ENCODE measurements at places on chromosomes 12 and 14.
A peak's percentile ranks its signal among the peaks of the same experiment; 100 is the strongest.

DNA sequence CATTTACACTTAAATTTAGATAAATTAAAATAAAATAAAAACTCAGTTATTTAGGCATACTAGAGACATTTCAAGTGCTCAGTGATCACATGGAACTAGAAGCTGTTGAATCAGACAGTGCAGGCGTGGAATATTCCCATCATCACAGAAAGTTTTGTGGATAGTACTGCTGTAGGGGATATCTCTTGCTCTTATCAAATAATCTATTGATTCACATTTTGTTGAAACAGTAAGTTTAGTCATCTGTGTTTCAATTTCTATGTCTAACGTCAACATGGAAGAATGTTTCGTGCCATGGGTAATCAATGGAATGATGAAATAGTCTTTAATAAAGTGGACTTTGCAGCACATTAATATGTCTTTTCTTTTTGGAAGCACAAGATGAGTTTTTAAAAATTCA is 108.6 kb downstream of the PAH start:
- H3K27ac ChIP-seq, result no peak overlapping the region
- H3K27me3 ChIP-seq, result peaks cover 5% of the 10 kb centered on the region
- H3K4me3 ChIP-seq, result no peak overlapping the region
- no peak for DNase-seq
- no peaks in the 10 kb centered on the region for H3K36me3 ChIP-seq

DNA sequence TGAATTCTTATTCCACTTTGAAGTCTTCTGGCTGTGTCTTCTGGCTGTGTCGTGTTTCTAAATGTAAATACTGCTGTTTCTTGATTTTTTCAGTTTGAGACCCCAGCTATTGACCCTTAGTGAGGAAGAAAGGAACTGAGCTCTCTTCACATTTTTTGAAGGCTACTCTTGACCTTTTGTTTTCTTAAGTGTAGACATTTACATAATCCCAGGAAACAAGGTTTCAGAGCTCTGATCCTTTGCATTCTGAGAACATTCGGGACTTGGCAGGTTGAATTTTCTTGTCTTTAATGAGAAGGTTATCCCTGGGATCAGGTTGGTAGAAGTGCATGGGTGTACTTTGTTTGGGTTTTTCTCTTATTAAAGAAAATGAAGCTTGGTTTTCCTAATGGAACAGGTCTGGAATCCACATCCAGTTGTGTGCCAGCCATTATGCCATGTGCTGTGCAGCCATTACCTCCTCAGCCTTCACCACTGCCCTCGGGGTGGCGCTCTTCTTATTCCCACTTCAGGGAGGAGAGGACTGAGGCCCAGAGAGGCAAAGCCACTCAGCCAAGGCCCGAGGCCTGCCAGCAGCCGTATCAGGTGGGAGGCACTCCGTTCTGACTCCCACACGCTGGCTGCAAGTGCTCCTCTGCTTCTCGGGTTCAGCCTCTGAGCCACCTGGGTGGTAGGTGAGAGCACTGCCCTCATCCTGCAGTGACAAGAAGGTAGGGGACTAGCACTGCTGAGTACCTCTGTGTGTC is 120.9 kb downstream of the BEGAIN start:
- no peaks in the 10 kb centered on the region for H3K27me3 ChIP-seq
- no peak overlapping the region for H3K4me3 ChIP-seq
- peak; percentile 86 for DNase-seq
- no peak overlapping the region for H3K27ac ChIP-seq
- H3K36me3 ChIP-seq, result no peaks in the 10 kb centered on the region
- peaks cover 2% of the 10 kb centered on the region for H3K4me1 ChIP-seq

DNA sequence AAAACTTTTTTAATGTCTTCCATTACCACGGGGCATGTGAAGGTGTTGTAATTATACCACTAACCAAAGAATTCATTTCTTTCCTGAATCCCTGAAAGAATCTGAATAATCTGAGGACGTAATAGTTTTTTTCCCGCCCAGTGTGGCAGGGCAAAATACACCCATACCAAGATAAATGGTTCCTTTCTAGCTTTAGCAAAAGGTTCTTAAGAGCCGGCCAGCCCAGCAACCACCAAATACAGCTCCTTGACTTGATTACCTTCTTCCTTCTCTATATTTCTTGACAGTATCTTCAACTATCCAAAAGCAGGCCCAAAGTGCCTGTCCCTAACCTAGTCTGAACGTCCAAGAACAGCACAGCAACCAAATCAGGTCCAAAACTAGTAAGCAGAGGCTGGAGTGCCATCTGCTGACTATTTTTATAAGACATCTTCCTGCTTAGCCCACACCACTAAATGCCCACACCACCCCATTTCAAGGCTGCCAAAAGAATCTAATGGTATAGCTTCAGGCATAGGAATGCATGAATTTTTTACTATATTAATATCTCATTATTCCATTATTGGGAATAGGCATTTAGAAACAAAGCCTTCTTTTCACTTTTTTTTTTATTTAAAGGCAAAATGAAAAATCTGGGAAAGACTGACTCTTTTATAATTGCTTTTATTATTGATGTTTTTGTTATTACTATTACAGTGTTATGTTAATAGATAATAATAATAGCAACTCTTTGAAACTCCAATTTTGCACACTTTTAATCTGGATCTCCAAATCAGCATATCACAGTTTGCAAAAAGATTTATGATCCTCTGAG is 524.4 kb downstream of the MED13L start:
- peaks cover 7% of the 10 kb centered on the region for H3K27me3 ChIP-seq
- no peak overlapping the region for H3K4me3 ChIP-seq
- no peaks in the 10 kb centered on the region for H3K36me3 ChIP-seq
- no peaks in the 10 kb centered on the region for H3K4me1 ChIP-seq
- no peak overlapping the region for H3K27ac ChIP-seq
- DNase-seq, result peak; percentile 78

GRCh38 chr12:6998715-6999451 is 19.4 kb downstream of the LPCAT3 start:
- peaks cover 13% of the 10 kb centered on the region for H3K36me3 ChIP-seq
- DNase-seq, result no peak
- H3K4me3 ChIP-seq, result peak overlapping the region; percentile 21
- H3K4me1 ChIP-seq, result peaks cover 9% of the 10 kb centered on the region

DNA sequence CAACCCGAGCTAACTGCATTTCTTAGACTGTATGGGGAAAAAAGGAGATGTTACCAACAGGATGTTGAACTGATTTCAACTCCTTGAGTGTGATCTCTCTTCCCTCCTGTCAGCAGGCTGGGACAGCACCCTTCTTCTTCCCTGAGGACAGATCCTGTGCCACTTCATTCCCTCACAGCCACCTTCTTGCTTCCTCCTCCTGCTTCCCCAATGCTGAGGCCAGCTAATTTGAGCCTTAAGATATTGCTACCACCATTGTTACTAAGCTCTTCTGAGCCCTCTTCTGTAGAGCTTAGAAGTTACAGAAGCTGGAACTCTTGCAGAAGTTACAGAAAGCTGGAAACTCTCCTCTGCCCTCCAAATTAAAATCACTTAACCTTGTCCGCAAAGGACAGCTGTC is 88.8 kb downstream of the SPTSSA start:
- H3K27ac ChIP-seq, result no peak overlapping the region
- no peak for DNase-seq
- no peaks in the 10 kb centered on the region for H3K36me3 ChIP-seq
- H3K27me3 ChIP-seq, result no peaks in the 10 kb centered on the region
- H3K4me3 ChIP-seq, result no peak overlapping the region
- no peaks in the 10 kb centered on the region for H3K4me1 ChIP-seq

DNA sequence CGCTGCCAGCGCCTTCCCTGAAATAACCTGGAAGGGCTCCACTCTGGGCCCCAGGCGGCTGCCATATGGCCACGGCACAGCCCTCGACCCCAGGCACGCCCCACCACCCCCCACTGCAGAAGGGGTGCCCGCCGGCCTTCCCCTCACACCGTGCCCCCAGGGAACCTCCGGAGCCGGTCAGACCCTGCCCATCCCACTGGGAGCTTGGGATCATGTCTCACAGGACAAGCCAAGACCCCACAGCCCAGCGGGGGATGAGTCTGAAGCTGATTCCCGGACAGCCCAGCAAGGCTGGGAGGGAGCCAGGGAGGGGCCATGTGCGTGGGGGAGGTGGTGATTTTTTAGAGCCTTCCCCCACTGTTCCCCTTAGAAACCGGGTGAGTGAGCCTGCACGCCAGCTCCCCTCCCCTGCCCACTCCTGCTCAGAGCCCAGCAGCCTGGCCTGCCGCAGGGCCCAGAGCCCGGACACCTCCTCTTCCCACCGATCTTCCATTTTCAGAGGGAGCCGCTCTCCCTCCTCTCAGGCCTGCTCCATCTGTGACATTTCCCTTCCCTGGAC is 1.4 kb downstream of the RIMBP2 start:
- H3K4me1 ChIP-seq, result peaks cover 2% of the 10 kb centered on the region
- H3K27me3 ChIP-seq, result peaks cover 59% of the 10 kb centered on the region
- peak overlapping the region; percentile 73 for H3K27ac ChIP-seq
- peak overlapping the region; percentile 89 for H3K4me3 ChIP-seq

DNA sequence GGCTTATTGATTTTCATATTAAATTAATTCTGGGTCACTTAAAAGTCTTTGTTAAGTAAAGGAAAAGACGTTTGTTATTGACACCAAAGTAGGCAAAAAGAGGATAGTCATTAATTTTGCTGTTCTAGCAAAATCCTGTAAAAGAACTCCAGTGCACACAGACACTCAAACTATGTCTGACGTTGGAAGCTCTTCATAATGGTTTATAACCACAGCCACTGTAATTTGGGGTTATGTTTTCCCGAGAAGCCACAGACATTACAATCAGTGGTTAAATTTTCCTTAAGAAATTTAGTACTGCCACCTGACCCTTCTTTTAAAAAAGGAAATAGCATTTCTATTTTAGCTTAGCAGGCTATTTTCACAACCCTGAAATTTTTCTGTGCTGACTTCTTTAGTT is 267.5 kb downstream of the CCDC91 start:
- H3K4me1 ChIP-seq, result no peaks in the 10 kb centered on the region
- no peaks in the 10 kb centered on the region for H3K36me3 ChIP-seq
- H3K27ac ChIP-seq, result no peak overlapping the region
- no peak for DNase-seq
- H3K4me3 ChIP-seq, result no peak overlapping the region

DNA sequence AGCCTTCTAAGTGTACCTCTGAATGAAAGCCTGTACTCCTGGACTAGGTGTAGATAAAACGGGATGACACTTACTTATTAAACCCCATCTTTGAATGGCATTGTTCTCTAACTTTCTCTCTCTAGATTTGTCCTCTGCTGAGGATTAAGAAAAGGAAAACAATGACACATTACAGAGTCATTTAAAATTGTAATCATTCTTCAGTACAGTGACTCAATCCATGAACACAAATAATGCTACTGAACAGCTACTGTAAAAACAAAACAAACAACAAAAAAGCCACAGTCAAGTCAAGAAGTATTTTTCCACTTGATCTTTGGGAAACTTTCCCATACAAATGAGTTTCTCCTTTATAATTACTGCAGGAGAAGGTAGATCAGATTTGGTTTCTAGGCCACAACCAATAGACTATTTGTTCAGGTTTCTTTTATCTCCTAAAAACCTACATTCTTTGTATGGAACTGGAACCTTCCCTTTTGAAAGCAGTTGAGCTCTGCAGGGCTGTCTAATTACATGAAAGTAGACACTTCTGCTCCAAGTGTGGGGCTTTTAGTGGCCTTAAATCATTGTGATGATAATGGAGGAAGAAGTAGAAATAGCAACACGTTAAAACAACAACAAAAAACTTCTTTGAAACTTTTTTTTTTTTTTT is 219.1 kb downstream of the ESR2 start:
- DNase-seq, result no peak
- H3K27ac ChIP-seq, result no peak overlapping the region
- H3K4me3 ChIP-seq, result no peak overlapping the region

Data from endodermal cell (in vitro differentiated cells).